ENCODE measurements at places on chromosomes 12 and 14.

DNA sequence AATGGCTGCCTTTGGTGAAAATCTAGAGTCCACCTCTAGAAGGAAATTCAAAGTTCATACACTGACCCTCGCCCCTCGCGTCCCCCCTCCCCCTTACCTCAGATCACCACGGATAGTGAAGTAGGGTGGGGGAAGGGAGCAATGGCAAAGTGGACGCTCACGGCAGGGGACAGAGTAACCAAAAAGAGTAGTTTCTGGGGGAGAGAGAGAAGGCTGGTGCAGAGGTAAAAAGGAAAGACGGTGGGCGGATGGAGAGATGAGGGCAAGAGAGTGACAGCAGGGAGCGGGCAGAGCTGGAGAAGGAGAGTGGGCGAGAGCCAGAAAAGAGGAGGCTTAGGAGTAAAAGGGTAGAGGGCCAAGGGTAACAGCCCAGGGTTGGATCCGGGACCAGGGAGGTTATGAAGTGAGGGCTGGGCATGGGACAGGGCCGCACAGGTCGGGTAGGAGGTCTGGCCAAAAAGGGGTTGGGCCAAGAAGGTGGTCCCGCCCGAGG lies 423 bp downstream of the ALDH6A1 start:
- DNase-seq: no peak

DNA sequence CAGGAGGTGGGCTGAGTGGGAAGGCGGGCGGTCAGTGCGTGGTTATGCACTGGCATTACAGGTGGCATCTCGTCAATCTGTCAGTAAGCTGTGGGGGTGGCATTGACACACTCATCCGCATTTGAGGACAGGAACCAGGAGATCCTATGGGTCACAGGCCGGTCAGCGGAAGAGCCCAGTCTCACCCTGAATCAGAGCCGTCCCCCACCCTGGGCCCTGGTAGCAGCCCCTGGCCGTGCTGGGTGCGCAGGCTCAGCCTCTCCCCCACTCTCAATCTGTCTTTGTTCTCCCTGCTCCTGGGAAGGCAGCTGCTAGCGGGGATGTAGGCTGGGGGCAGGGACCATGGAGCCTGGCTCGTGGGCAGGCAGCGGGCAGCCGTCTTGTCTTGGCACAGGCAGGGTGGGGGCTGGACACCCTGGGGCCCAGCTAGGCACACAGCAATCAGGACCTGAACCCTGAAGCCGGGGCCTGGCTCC lies 5.1 kb downstream of the INF2 start:
- no peak for DNase-seq

GRCh38 chr12:101891462-101891971 lies 14.1 kb downstream of the DRAM1 start:
- no peak for DNase-seq

DNA sequence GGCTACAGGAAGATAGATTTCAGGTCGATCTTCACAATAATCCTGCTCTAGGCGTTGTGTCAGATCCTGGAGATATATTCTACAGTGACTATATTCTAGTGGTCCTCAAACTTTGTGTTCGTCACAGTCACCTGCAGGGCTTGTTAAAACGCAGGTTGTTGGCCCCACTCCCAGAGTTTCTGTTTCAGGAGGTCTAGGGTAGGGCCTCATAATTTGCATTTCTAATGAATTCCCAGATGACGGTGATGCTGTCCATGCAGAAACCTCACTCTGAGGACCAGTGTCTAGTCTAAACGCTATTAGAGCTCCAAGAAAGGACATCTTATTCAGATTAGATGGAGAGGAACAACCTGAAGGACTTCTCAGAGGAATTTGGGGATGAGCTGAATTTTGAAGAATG lies 13.2 kb upstream of the SLC6A13 start:
- no peak for DNase-seq

Data from stimulated activated CD4-positive, alpha-beta T cell treated with anti-CD3 and anti-CD28 coated beads, Interleukin-15, amount 100 ng/mL, for 1 hour (primary cell).